Activated naive CD8-positive, alpha-beta T cell treated with anti-CD3 and anti-CD28 coated beads for 36 hours (primary cell): ENCODE measurements at places on chromosomes 11 and 22.

- DNase-seq = no peak
- no peaks in the 10 kb centered on the region for H3K4me1 ChIP-seq
- no peak overlapping the region for H3K4me3 ChIP-seq
- H3K36me3 ChIP-seq = no peaks in the 10 kb centered on the region
These were observed 26.5 kb upstream of the SOX6 start for GRCh38 chr11:16382638-16383380.

- H3K27ac ChIP-seq = no peak overlapping the region
- no peaks in the 10 kb centered on the region for H3K27me3 ChIP-seq
- H3K36me3 ChIP-seq = peaks cover 14% of the 10 kb centered on the region
- H3K4me1 ChIP-seq = peaks cover 4% of the 10 kb centered on the region
These were observed 36.7 kb downstream of the PPFIA1 start for GRCh38 chr11:70307176-70307575.

DNA sequence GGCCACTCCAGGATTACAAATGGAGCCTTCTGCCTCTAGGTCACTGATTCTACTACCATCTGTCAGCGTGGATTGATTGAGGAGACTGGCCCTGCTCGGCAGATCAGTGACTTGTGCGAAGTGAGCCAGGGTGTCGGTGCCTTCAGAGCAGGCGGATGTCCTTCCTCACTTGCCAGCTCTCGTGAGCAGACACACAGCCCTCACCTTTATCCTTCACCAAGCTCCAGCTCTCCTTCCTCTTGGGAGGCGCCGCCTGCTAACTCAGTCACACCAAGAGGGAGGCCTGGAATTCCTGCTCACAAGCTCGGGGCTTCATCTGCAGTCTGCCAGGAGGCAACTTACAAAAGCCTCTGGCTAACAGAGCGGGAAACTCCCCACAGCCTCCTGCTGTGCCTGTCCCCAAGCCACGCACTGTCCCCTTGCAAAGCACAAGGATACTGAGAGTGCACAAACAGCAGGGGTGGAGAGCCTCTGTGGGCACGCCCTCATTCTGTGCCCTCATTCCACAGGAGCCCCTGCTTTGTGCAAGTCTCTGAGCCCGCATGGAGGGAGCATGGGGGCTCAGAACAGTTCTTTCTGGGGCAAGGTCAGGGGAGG is 3.5 kb upstream of the TCF20 start:
- H3K4me3 ChIP-seq = no peak overlapping the region
- peaks cover 2% of the 10 kb centered on the region for H3K4me1 ChIP-seq
- H3K27ac ChIP-seq = no peak overlapping the region
- no peak for DNase-seq
- H3K27me3 ChIP-seq = no peaks in the 10 kb centered on the region

GRCh38 chr11:4699697-4700435 is 2.2 kb upstream of the OR51E2 start:
- H3K4me3 ChIP-seq = no peak overlapping the region
- no peak for DNase-seq
- no peaks in the 10 kb centered on the region for H3K4me1 ChIP-seq
- H3K27ac ChIP-seq = no peak overlapping the region
- H3K36me3 ChIP-seq = no peaks in the 10 kb centered on the region
- H3K27me3 ChIP-seq = peaks cover 7% of the 10 kb centered on the region

GRCh38 chr11:77195071-77195755 is 67.2 kb downstream of the MYO7A start:
- no peaks in the 10 kb centered on the region for H3K4me1 ChIP-seq
- H3K4me3 ChIP-seq = no peak overlapping the region
- no peak for DNase-seq
- no peak overlapping the region for H3K27ac ChIP-seq

DNA sequence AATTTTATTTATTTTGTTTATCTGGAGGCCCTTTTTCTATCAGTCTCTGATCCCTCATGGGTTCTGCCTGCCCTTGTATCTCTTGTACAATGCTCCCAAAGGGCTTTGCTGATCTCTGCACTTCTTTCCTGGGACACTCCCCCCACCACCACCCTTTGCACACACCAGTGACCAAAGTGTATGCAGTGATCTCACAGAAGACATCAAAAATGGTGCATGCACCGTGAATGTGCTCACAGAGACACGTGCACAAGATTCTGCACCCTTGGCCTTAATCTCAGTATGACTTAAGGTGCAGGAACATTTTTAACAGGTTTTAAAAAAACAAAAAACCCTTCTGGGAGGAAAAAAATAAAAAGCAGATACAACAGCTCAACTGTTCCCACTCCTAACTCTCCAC is 12.2 kb upstream of the ADSL start:
- peaks cover 65% of the 10 kb centered on the region for H3K4me1 ChIP-seq
- peak overlapping the region; percentile 42 for H3K27ac ChIP-seq
- no peak for DNase-seq
- peaks cover 2% of the 10 kb centered on the region for H3K36me3 ChIP-seq

- H3K27ac ChIP-seq = no peak overlapping the region
- DNase-seq = no peak
- H3K36me3 ChIP-seq = no peaks in the 10 kb centered on the region
- no peak overlapping the region for H3K4me3 ChIP-seq
These were observed 849.1 kb upstream of the API5 start for GRCh38 chr11:42462558-42463310.

GRCh38 chr11:95796501-95796900 is 6.2 kb downstream of the CEP57 start:
- no peaks in the 10 kb centered on the region for H3K27me3 ChIP-seq
- H3K4me1 ChIP-seq = peaks cover 45% of the 10 kb centered on the region
- no peak overlapping the region for H3K27ac ChIP-seq
- no peak for DNase-seq
- no peak overlapping the region for H3K4me3 ChIP-seq

- peaks cover 98% of the 10 kb centered on the region for H3K27me3 ChIP-seq
- H3K36me3 ChIP-seq = peaks cover 2% of the 10 kb centered on the region
- H3K27ac ChIP-seq = no peak within 1 kb of the TSS
- peaks cover 16% of the 10 kb centered on the region for H3K4me1 ChIP-seq
These were observed at the start of gene ELMOD1 for GRCh38 chr11:107590460-107591377. Gene ELMOD1 (plus strand): TSS chr11:107591147. CDS start chr11:107618190, 27,043 bp downstream.

DNA sequence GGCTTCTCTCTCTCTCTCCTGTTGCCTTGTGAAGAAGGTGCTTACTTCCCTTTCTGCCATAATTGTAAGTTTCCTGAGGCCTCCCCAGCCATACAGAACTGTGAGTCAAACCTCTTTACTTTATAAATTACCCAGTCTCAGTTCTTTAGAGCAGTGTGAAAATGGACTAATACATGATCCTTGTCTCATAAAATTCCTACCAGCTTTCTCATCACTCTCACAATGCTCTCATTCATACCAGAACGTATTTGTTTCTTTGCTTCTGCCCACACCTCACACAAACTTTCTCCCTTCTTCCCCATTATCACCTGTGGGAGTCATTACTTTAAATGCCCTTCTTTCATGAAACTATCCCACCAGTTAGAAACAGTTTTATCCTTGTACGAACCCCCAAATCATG is 62.7 kb upstream of the ARHGAP42 start:
- no peaks in the 10 kb centered on the region for H3K4me1 ChIP-seq
- H3K27ac ChIP-seq = no peak overlapping the region
- no peaks in the 10 kb centered on the region for H3K27me3 ChIP-seq
- no peaks in the 10 kb centered on the region for H3K36me3 ChIP-seq

- peaks cover 11% of the 10 kb centered on the region for H3K4me1 ChIP-seq
- H3K4me3 ChIP-seq = no peak overlapping the region
- no peak for DNase-seq
- H3K27me3 ChIP-seq = no peaks in the 10 kb centered on the region
- H3K27ac ChIP-seq = no peak overlapping the region
These were observed 15.7 kb upstream of the KCTD14 start for GRCh38 chr11:78038697-78039313.
